ENCODE measurements at places on chromosomes 3 and 15.
A peak's percentile ranks its signal among the peaks of the same experiment; 100 is the strongest.

GRCh38 chr15:100692671-100693070 is 90.3 kb downstream of the ASB7 start:
- no peak for DNase-seq

GRCh38 chr3:52053307-52054304 is 2.8 kb downstream of the DUSP7 start:
- no peak for DNase-seq

DNA sequence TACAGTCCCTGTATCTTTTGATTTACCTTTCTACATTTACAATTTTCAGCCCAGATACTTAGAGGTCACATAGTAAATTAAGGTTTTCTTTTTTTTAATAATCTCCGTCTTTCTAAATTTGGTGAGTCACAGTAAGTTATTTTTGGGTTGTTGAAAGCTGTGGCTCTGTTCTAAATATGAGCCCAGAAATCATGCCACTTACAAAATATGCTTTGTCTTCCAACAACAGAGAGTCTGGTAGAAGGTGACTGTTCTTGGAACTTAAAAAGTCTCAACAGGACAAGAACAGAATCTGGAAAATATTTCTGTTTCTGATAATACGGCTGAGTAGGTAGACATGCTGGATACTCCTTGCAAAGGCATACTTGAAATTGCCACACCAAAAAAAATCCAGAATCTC is 16.0 kb downstream of the GOLGA8S start:
- DNase-seq, result no peak

DNA sequence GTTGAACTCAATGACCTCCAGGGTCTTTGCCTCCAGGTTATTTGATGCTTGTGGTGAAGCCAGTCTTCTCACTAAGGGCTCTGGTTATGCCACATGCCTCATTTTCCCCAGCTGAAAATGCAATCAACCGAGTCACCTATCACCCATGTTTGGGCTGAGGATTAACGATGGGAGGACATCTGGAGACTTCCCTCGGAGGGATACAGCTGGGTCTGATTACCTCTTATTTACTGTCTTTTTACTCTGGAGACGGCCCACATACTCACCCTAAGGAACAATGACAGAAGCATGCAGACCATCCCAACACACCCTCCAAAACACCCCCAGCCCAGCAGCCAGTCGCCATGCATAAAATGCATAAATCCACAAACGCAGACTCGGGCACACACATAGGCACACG is 187.4 kb downstream of the OPA1 start:
- DNase-seq, result no peak

GRCh38 chr15:76667943-76668715 is 237.0 kb downstream of the SCAPER start:
- no peak for DNase-seq

DNA sequence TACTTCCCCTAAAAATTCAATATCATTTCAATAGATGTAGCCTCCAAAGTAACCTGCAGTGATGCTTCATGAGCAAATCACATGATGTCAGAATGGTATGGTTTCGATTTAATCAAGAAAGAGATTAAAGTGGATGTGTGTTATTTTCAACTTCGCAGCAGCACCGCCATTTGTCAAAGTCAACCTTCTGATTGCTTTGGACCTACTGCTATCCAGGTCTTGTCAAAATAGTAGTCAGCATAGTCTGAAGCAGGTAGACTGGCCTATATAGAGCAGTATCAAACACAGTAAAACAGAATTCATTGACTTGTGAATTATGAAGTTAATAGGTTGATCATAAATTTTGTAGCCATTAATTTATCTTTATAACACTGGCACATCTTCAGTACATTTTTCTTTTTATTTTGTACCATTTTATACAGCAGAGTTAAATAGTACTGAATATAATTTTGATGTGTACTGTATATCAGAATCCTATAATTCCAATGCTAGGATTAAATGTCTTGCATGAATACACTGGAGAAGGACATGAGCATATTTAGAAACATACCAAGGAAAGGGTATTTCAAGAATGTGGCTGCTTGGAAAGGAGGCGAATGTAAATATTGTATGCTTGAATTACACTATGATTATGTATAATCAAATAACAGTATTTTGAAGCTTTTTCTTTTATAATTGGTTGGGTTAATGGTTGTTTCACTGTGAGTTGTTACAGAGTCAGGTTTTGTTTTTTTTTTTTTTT is 79.6 kb downstream of the CDIN1 start:
- no peak for DNase-seq

- DNase-seq, result no peak
These were observed 8.6 kb upstream of the IL20RB start for GRCh38 chr3:136949146-136949545.

- peak; percentile 82 for DNase-seq
These were observed 5.4 kb downstream of the CCDC54 start for GRCh38 chr3:107382631-107383030.

GRCh38 chr3:37168896-37169295 is 5.5 kb downstream of the LRRFIP2 start:
- no peak for DNase-seq

DNA sequence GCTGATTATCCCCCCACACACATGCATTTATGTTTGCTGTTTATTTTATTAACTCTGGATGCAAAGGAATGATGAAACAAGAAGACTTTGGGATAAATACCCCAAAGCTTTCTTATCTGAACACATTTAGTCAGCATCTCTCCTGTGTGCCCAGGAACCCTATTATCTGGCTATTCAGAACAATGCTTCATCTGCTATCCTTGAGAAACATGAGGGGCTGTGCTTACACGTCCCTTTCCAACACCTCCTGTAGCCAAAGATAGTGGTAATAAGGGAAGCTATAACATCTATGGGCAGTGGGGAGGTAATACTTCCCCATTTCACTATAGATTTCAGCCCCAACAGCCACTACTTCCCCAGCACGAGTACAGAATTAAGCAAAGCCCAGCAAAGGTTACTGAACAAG is 94.7 kb downstream of the SSR3 start:
- no peak for DNase-seq

GRCh38 chr3:62376906-62377877 is 3.8 kb upstream of the FEZF2 start:
- DNase-seq, result no peak

DNA sequence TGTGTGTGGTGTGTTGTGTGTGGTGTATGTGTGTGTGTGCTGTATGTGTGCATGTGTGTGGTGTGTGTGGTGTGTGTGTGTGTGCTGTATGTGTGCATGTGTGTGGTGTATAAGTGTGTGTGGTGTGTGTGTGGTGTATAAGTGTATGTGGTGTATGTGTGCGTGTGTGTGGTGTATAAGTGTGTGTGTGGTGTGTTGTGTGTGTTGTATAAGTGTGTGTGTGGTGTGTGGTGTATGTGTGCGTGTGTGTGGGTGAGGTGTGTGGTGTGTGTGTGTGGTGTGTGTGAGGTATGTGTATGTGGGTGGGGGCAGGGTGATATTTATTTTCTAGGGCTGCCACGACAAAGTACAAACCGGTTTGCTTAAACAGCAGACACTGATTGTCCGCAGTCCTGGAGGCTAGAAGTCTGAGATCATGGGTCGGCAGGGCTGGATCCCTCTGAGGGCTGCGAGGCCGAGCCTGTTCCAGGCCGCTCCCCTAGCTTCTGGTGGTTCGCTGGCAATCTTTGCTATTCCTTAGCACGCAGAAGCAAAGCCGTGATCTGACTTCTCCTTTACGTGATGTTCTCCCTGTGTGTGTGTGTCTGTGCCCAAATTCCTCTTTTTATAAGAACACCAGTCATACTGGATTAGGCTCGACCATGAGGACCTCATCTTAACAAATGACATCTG is 160.2 kb downstream of the XXYLT1 start:
- DNase-seq, result no peak

GRCh38 chr3:31861826-31862225 is 119.2 kb downstream of the OSBPL10 start:
- no peak for DNase-seq

GRCh38 chr3:127549826-127550467 is 40.6 kb downstream of the TPRA1 start:
- no peak for DNase-seq

DNA sequence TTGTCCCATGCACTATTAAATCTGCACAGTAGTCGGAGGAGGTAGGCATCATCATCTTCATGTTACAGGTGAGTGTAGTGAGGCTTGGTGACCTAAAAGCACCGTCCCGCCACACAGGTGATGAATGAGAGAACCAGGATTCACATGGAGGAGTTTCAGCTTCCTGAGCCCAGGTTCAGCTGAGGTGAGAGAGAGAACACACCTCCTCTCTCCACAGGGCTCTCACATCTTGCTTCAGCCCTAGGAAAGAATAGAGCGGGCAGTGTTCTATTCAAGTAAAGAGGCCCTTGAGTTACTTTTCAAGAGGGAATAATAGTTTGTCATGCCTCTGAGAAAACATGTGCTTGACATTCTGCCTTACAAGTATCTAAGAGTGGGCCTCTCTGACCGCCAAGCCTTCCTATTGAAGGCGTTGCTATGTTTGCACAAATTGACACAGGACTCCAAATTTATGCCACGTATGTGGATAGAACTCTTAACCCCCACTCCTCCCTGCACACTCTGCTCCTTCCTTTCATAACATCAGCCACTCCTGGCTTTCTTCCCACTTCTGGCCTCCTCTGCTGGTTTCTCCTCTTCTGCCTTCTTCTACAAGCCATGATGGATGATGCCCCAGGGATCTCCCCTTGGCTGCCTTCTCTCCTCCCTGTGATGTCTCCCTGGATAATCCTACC is 138.3 kb upstream of the ABHD17C start:
- DNase-seq, result peak; percentile 31

DNA sequence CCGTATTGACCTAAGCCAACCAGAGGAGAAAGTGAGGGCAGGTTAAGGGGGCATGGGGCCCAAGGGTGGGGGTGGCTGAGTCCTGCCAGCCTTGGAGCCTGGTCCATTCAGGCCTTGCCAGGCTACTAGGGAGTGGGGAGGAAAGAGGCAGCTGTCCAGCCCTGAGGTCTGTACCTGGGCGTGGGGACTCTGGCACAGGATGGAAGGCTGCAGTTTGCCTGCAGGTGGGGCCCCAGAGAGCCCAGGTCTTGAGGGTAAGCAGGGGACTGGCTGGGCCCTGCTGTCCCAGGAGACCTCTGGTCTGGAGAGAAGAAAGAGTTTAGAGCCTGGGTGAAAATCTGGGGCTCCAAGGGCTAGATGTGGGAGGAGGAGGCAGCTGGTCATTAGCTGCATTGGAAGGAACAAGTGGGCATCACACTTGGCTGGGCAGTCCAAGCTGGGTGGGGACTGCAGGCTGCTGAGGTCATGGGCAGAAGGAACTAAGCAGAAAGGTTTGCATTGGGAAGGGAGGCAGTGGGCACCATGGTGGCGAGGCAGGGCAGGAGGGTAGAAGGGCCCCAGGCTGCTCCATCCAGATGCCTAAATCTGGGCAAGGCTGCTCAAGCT is 108.4 kb downstream of the OXNAD1 start:
- no peak for DNase-seq

DNA sequence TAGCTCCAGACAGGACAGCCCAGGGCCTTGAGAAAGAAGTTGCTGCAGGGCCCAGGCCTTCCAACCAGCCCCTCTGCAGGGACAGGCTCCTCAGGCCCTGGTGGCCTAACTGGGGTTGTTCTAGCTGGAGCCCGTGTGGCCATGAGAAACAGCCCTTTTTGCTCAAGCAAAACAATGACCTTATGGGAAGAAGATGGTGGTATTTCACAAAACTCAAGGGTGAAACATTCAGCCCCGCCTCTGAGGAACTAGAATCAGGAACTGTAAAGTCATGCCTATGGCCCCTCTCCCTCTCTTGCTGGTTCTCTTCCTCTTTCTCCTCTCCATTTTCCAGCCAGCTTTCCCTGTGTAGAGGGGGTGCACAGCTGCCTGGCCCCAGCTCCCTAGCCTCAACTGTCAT is 273.3 kb downstream of the RPLP1 start:
- DNase-seq, result no peak

DNA sequence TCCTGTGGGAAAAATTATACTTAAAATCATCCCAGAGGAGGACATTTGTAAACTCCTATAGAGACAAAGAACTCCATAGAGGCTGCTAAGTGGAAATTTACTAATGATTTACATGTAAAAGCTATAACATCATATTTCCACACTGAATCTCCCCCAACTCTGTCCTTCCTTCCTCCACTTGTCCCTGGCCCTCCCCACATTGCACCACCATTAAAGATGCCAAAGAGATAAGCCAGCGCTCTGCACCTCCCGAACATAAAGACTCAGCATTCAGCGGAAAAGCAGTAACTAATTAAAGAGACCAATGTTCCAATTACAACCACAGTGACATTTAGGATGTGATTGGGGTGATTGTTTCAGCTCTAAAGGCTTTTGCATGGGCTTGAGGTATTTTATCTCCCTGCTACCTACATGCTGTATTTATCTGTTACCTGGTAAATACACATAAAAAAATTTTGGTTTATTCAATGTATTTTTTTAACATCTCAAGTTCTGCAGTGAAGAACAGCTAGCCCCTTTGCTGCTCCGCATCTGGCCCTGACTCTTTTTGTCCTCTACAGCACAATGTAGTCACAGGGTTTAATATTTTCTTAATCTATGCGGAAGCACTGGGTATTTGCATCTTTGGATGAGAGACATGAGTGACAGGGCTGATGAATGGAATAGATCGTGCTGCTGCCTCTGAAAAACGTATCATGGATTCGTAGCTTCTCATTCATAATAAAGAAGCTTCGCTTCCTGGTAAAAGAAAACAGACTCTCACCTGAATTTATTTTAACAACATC is 35.3 kb upstream of the B3GNT5 start:
- DNase-seq, result no peak

DNA sequence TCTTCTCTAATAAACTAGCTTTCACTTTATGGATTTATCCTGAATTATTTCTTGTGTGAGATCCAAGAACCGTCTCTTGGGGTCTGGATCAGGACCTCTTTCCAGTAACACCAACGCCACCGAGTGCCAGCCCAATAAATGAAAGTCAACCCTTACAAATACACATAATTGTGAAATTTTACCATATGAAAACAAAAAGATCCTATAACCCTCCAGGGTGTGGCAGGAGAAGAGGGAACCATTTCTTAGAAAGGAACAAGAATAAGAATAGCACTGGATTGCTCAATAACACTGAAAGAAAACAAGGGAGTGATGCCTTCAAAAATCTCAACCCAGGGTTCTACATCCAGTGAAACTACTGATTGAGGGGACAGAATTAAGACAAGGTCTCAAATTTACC is 51.6 kb upstream of the ACKR4 start:
- DNase-seq, result no peak
